ENCODE measurements at places on chromosomes 3 and 15. TPM values are rescaled to one million over a fixed set of nuclear protein-coding genes. Genes with fewer than 3 reads are reported as not detected.

Gene FAM43A
- total RNA-seq, result 18.9 TPM

Gene CIAO2A
- 228 TPM for total RNA-seq

Gene ADAMTSL3
- total RNA-seq, result 6.2 TPM

Gene MME
- total RNA-seq, result 250 TPM

Gene TEX55
- not detected for total RNA-seq

Gene IGSF10
- total RNA-seq, result 1.0 TPM

Gene SLC9C1
- 0.03 TPM for total RNA-seq

Gene GUCA1C
- 0.28 TPM for total RNA-seq

Gene ACTC1
- 1.7 TPM for total RNA-seq

Gene GNL3
- total RNA-seq, result 84.8 TPM

Gene SLC2A2
- total RNA-seq, result 123 TPM

Gene RNF7
- total RNA-seq, result 176 TPM

Gene COL6A5
- 0.08 TPM for total RNA-seq

Gene PCSK6
- 40.5 TPM for total RNA-seq

Gene SH3GL3
- total RNA-seq, result 8.7 TPM

Gene RASL12
- 6.5 TPM for total RNA-seq

Gene DAZL
- total RNA-seq, result 0.33 TPM

Gene SH2D7
- total RNA-seq, result not detected

Gene ACKR4
- 1.8 TPM for total RNA-seq

Gene PATL2
- total RNA-seq, result not detected

Gene BCL6
- total RNA-seq, result 46.5 TPM

Gene FOXB1
- not detected for total RNA-seq

Gene ZSCAN29
- 29.8 TPM for total RNA-seq

Gene BSN
- 0.37 TPM for total RNA-seq

Gene CCR8
- not detected for total RNA-seq

Gene DPPA2
- not detected for total RNA-seq

Gene P2RY1
- total RNA-seq, result 14.0 TPM

Gene SCG3
- 0.44 TPM for total RNA-seq
